Activated naive CD8-positive, alpha-beta T cell treated with anti-CD3 and anti-CD28 coated beads, Interleukin-2, amount 10 ng/mL, durations not matched to agents 7 days and 5 days (primary cell): ENCODE measurements at places on chromosomes 1 and 21.
A peak's percentile ranks its signal among the peaks of the same experiment; 100 is the strongest.

- H3K36me3 ChIP-seq: no peaks in the 10 kb centered on the region
- H3K27me3 ChIP-seq: peaks cover 24% of the 10 kb centered on the region
- H3K4me3 ChIP-seq: no peak overlapping the region
- no peak overlapping the region for H3K27ac ChIP-seq
Observed at GRCh38 chr1:209430821-209431259, 152.7 kb upstream of the CAMK1G start.

DNA sequence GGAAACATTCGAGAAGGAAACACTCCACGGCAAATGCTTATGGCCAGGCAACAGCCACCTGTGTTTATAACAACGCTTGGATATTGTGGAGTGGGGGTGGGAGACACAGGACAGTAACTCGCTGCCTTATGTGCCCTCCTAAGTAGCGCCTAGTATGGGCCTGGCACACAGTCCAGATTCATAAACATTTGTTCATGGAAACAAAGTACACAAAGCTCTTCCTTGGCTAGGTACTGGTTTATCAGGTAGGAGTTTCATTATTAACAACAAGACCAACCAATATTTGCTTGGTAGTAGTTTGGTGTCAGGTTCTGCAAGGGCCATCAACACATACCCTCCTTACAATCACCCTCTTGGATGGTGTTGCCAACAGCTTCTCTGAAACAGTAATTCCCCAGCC is 23.4 kb downstream of the TMCO4 start:
- no peak for DNase-seq
- H3K27ac ChIP-seq: no peak overlapping the region
- no peaks in the 10 kb centered on the region for H3K27me3 ChIP-seq
- H3K4me3 ChIP-seq: no peak overlapping the region

GRCh38 chr1:163922743-163923201 is 601.0 kb downstream of the NUF2 start:
- H3K27me3 ChIP-seq: no peaks in the 10 kb centered on the region
- no peak overlapping the region for H3K4me3 ChIP-seq
- no peak for DNase-seq

DNA sequence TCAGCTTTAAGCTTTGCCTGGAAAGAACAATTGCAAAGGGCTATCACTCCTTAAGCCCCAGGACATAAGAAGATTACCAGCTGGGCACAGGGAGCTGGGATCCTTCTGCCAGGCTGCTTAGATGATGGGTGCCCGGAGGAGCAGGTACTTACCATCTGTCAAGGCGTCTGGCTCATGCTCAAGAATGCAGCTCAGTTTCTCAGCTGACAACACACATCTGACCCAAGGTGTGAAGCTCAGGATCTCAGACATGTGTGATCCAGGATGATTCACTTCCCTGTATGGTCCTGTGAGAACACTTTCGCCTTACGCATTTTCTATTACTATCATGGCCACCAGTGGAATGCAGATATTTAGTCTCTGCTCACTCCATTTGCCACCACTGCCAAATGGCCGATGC is 14.7 kb upstream of the DISC1 start:
- H3K4me1 ChIP-seq: peaks cover 47% of the 10 kb centered on the region
- no peak for DNase-seq
- H3K27me3 ChIP-seq: peaks cover 4% of the 10 kb centered on the region
- H3K27ac ChIP-seq: peak overlapping the region; percentile 88

GRCh38 chr1:7404046-7404742 is 366.9 kb upstream of the VAMP3 start:
- no peaks in the 10 kb centered on the region for H3K36me3 ChIP-seq
- H3K4me3 ChIP-seq: no peak overlapping the region
- DNase-seq: no peak
- H3K4me1 ChIP-seq: no peaks in the 10 kb centered on the region
- peaks cover 13% of the 10 kb centered on the region for H3K27me3 ChIP-seq
